ENCODE measurements at places on chromosomes 1 and 21.

DNA sequence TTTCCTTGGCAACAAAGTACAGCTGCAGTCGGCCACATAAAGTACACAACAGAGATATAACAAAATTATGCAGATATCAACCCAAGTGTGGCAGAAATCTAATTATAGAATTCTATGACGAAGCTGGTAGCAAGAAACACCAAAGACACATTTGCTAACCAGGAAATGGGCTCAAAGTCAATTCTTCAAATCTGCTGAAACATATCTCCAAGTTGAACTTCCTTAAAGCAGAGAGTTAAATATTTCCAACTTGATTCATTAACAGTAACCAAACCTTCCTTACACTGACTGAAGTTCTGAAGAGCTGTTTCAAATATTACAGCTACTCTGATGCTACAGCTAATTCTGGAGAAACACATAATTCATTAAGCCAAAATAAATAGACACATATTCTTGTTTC, 67.6 kb upstream of the SDC3 start:
- DNase-seq: no peak

GRCh38 chr1:245969283-245969682, 537.8 kb downstream of the SMYD3 start:
- no peak for DNase-seq

- DNase-seq: no peak
These were observed 173.2 kb downstream of the ROR1 start for GRCh38 chr1:63946866-63947491.

GRCh38 chr1:108947871-108948525, 15.3 kb downstream of the CLCC1 start:
- DNase-seq: no peak

DNA sequence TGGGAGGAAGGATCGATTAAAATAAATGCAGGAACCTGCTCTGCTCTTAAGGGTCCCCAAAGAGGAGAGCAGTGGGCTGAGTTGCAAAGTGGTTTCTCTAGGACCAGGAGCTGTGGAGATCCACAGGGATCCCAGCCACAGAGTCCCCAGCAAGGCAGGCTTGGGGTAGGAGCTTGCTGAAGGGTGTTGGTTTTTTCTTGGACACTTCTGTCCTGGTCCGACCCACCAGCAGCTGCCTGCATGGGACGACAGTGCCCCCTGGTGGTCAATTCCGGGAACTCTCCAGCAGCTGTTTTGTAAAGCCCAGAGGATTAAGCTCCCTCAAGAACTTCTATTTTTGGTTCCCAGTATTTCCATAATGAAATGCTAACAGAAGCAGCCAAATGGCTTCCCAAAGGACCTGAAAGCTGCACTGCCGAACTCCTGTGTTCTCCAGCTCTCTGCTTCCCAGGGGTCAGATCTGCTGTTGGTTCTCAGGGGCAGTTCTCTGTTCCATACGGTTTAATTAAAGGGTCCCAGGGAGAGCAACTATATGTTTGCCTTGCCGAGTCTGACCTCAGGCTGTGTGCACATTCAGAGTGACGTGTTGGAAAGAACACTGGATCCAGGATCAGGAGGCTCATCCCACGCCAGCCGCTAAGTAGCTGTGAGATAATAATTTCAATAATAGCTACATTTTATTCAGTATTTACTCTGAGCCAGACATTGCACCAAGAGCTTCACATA, 23.2 kb downstream of the NENF start:
- peak; percentile 62 for DNase-seq

- DNase-seq: no peak
These were observed 133.2 kb downstream of the ROR1 start for GRCh38 chr1:63907051-63907450.

DNA sequence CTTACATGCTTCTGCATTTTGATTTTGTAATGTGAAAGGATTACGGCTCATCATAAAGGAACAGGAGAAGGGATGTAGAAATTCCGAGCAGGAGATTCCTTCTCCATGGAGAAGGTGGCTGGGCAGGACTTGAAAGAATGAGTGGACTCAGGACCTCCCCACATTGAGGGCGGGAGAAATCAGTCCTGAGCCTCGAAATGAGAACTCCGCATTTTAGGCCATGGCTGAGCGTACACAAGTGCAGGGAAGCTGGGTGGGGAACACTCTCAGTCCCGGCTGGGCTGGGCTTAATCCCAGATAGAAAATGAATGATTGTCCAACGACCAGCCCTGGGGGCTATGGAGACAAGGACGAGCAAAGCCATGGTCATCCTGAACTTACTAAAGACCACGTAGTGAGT, 402.3 kb upstream of the POU3F1 start:
- DNase-seq: no peak

DNA sequence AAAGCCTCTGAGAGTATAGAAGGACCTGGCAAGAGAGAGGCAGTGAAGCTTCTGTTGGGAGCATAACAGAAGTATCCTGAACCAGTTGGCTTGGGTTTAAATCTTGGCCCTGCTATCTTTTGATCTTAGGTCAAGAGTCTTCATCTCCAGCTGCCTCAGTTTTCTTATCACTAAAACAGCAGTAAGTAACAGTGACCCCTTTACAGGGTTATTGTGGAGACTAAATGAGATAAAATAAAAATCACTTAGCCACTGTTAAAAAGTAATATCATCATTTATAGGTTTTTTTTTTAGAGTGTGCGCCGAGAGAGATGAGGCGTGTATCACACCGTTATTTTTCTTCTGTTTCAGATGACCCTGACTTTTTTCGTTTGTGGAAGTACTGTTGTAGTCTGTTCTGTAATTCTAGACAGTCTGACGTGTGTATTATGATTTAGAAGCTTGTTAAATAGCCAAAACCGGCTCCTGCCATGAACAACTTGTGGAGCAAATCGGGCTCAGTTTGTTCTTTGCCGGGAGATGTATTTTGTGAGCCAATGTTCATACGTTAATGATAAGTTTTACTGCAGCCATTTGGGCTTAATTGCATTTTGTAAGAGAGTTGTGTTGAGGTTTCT, 1.1 kb downstream of the THRAP3 start:
- DNase-seq: no peak

- no peak for DNase-seq
These were observed 88.1 kb upstream of the SPATA6 start for GRCh38 chr1:48560116-48560515.

GRCh38 chr1:26717017-26717491, 21.2 kb downstream of the ARID1A start:
- DNase-seq: no peak

- no peak for DNase-seq
These were observed 440 bp upstream of the MUL1 start for GRCh38 chr1:20508411-20508771.

DNA sequence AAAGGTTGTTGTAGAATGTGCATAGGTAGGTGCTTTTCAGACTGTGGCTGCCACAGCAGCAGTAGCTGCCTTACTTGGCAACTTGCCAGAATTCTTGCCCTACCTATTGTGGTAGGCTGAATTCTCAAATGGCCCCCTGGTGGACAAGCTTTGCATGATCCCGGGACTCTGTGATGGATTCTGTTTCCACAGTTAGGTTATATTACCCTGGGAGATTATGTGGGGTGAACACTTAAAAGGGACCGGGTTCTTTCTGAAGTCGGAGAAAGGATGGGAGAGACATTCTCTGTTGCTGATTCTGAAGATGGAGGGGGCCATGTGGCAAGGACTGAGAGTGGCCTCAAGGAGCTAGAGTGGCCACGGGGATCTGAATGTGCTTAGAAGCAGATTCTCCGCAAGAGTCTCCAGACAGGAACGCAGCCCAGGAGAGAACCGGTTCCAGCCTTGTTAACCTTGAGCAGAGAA, 32.1 kb upstream of the KCNE1 start:
- DNase-seq: peak; percentile 61

DNA sequence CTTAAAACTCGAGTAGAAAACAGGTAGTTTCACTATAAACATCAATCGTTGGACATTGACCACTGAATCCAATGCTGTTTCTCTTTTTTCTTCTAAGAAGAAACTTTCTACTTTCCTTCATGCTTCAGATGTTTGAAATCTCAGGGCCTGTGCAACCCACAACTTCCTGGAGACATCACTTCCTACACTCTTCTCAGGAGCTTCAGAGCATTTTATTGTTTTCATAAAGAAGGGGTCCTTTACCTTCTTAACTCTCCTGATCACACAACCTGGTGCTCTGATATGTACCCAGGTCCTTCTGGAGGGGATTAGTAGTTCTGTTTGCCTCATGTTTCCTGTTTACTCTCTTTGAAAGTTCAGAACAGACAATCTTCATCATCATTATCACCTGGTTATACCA, 113.0 kb upstream of the VAV3 start:
- no peak for DNase-seq

DNA sequence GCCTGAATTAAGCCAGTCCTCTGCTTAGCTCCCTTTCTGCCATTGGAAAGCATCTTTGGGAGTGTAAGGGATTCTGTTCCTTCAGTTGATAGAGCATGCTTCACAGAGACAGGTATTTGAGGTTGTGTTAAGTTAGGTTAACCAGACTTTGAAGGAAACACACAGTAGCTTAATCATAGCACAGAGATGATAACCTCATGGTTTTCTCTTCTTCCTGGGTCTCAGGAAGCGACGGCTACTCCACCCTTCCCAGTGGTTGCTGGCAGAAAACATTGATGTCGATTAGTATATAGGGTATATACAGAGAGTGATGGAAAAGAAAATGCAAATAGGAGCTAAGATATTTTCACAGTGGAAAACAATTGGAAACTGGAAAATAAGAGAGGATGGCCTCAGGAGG, 42.0 kb downstream of the S1PR1 start:
- no peak for DNase-seq

DNA sequence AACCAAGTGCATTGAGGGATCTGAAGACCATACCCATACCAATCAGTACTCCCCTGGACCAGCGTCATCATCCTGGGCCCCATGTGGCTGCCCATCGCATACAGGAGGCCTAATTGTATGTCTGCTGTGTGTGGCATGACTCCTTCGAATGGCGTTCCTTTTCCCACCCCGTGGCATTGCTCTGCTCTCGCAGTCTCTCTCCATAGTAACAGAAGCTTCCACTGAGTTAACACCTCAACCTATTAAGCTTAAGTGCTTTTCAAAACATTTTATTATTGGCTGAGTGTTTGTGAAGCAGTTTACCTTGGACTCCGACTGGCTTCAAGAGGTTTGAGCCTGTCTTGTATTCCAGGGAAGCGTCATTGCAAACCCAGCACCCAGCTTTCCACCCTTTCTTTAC, 187.1 kb upstream of the LMO4 start:
- DNase-seq: no peak

DNA sequence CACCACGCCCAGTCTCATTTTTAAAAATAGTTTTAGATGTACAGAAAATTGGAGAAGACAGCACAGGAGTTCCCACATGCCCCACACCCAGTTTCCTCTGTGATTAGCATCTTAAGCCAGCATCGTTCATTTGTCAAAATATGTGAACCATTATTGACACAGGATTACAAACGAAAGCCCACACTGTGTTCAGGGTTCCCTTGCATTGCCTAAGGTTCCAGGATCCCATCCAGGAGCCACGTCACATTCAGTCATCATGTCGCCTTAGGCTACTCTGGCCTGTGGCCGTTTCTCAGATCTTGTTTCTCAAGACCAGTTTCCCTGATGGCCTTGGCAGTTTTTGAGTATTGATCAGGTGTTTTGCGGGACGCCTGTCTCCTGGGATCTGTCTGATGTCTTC, 34.7 kb upstream of the TNFRSF1B start:
- no peak for DNase-seq

- no peak for DNase-seq
These were observed 84.4 kb upstream of the SYT6 start for GRCh38 chr1:114238053-114238452.

DNA sequence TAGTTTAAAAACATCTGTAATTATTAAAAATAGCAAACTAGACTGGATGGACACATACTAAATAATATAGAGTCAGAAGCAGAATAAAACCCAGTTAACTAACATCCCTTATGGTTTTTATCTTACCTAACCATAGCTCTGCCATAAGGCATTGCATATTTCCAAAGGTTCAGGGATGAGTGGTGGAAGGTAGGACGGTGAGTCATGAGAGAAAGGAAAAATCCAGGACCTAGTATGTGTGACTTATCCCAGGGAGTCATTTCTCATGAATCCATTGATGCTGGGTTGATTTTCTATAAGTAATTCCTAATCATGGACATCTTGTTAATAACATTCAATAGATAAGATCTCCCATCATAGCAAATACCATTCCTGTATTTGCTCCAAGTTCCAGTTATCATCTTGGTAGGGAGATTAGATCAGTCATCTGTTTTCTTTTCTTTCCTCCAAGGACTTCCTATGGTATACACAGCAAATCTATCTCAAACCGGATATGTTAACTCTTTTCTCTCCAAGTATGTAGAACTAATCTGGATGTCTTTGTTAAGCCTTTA, 490.7 kb upstream of the B3GALT2 start:
- DNase-seq: no peak

GRCh38 chr1:31216016-31216415, 23.7 kb downstream of the NKAIN1 start:
- peak; percentile 91 for DNase-seq

DNA sequence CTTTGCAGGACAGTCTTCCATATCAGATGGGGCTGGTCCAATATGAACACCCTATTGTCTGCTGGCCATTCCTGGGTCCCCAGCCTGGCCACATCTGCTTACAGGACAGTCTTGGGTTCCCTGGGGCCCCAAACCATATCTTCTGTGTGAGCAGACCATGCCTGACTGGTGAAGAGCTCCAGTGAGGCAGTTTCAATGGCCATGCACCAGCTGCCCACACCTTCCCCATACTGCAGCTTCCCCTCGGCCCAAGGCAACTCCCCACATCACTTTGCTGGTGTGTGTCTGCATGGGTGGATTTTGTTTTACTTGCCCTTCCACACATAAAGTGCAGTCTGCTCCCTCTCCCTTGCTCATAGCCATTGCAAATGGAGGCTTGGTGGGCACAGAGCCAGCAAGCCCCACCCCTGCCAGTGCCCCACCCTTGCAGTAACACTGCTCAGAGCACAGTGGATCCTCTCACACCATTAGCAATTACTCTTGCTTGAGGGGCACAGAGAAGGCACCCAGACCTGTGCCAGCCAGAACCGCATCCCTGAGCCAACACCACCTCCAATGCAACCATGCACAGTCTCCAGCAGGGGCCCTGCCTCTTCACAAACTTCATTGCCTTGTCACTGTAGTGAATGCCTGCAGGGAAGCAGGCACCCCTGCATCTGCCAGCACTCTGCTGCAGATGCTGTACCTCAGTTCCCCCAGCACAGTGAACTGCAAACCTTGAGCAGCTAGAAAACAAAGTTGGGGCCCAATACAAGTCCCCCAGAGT, 474.5 kb upstream of the BEND5 start:
- DNase-seq: no peak

- no peak for DNase-seq
These were observed 4.6 kb upstream of the CTPS1 start for GRCh38 chr1:40974945-40975344.

DNA sequence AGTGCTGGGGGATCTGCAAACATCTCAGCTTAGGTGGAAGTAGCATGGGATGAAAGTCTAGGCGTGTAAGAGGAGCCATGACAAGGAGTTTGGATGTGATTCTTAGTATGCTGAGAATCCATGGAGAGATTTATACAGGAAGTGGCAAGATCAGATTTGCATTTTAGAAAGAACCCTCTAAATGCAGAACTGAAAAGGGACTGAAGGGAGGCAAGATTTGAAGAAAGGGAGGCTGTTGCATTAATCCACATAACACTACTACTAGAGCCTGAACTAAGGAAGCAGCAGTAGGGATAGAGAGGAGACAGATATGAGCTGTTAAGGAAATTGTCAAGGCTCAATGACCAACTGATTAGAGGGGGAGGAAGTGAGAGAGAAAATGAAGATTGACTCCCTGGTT, 9.8 kb downstream of the C1orf74 start:
- no peak for DNase-seq

- DNase-seq: no peak
These were observed 1.7 kb downstream of the BEST4 start for GRCh38 chr1:44786138-44786840.

Data from NCI-H2171 treated with DMSO at 0.1 percent for 48 hours (cell line).